Stimulated activated CD8-positive, alpha-beta memory T cell treated with anti-CD3 and anti-CD28 coated beads, Interleukin-12 subunit alpha, Interleukin-12 subunit beta, amount 100 ng/mL, for 4 hours (primary cell): ENCODE measurements at places on chromosomes 11 and 22.

DNA sequence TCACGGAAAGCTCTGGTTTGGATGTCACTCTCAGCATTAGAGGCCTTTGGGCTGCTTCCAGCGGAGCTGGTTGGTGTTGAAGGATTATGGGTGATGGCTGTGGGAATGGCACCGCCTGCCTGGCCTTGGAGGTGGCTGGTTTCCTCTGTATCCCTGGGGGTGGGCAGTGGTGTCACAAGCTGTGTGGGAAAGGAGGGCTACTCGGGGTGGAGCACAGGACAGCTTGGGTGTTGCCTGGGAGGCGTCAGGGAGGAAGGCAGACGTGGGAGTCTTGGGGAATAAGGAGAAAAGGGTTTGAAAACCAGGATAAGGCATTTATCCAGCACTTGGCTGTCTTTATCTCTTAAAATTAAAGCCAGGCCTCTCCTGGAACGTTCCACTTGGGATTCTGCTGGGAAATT, 71.8 kb downstream of the ADAMTS15 start:
- DNase-seq: no peak

DNA sequence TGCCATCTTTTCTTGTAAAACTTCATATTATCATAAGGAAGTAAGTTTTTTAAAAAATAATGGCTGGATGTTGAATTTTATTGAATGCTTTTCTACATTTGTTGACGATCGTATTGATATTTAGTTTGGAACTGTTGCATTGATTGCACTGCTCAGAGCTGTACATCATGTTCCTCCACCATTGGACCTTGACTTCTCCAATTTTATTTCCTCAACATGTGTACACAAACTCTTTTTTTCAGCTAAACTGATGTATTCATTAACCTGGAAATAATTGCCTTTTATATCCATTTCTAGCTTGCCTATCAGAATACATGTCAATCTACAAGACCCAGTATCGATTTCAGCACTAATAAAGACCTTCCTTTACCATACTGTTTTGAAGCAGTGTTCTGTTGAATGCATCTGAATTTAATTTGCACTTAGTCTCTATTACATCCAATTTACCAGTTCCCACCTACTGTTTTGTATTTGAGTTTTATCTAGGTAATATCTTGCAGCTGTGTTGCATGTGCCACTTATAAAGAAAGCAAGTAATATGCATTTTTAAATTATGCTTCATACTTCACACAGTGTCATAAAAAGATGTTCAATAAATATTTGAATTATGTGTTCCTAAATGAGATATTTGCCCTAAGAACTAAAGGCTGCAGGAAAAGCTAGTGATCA, 5.5 kb downstream of the CEP57 start:
- no peak for DNase-seq

GRCh38 chr11:95832763-95833162, 42.5 kb downstream of the CEP57 start:
- DNase-seq: no peak

- no peak for DNase-seq
Measured at GRCh38 chr11:47564933-47565339, 463 bp upstream of the PTPMT1 start.

- DNase-seq: no peak
Measured at GRCh38 chr11:36631774-36632173, 33.7 kb upstream of the RAG2 start.

DNA sequence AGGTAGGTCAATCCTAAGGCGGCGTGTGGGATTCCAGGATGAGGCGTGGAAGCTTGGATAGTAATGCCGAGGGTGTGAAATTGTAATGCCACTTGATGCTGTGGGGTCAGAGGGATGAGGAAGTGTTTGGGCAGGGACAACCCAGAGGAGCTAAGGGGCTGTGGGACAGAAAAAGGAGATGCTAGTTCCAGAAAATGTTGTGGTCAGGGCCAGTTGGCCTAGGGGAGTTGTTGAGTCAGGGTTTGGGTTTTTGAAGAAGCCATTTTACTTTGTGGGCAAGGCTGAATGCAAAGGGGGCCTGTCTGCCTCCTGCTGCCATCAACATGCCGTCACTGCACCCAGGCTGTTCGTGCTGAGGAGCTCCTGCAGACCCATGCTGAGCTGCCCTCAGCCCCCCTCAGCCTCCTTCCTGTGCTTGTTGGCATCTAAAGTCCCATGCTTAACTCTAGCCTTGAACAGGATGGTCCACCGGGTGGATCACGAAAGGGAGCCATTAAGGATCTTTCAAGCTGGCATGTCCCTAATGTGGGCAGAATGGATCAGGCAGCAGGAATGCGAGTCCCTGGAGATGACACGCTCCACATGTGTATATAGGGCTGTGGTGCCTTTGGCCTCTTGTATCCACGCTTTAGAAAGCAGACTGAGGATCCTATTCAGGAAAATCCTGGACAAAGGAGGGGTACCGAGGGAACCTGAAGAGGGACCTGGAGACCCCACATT, 2.1 kb downstream of the C11orf16 start:
- no peak for DNase-seq

DNA sequence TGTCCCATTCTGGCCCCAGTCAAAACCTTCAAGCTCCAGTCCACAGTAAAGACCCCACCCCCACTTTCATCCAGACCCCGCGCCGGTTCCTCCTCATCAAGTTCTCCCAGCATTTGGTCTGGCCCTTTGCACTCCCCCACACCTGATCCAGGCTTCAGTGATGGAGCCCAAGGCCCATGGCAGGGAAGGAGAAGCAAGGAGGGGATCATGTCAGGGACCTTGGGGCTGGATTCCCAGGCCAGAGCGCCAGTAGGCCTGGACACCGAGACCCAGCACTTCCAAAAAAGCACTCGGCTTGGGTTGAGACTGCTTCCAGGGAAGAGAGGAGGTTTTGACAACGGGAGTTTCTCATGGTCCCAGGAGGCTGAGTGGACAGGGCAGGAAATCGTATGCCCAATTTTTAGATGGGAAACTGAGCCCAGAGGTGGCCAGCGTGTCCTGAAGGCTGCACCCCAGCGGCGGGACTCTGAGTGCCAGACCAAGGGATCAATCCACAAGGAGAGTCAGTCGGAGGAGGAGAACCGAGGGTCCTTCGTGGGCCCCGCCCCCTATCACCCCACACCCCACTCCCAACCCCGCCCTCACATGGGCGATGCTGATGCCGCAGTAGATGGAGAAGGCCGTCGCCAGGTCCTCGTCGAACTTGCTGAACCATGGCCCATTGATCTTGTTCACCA, 90.5 kb downstream of the PDE2A start:
- DNase-seq: no peak

- no peak for DNase-seq
Measured at GRCh38 chr11:60809691-60810090, 24.6 kb downstream of the MS4A10 start.

DNA sequence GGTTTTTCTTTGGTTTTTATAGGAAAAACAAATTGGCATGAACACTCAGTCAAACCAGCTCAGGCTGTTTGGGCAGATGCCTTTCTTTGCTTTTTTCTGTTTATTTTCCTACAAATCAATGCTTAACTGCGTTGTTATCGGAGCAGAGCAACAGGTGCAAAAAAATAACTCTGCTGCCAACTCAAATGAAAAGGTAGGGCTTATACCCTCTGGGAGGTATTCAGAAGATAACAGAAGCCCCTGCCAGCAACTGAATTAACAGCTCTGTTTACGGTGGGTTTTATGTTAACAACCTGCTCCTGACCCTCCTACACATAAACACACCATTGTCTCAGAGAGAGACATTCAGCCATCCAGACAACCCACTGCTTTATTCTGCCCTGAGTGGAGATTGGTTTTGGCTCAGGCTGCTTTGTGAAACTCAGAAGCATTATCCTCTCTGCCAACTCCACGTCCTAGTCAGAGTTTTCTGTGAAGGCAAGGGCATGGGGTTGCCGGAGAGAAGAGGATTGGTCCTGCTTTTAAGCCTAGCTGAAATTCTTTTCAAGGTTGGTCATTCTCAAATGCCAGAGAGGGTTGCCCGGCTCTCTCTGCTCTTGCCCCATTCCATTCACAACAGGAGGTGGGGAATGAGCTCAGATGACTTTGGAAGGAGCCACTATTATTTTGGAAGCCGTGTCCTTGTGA, 11.4 kb downstream of the EHF start:
- DNase-seq: no peak

DNA sequence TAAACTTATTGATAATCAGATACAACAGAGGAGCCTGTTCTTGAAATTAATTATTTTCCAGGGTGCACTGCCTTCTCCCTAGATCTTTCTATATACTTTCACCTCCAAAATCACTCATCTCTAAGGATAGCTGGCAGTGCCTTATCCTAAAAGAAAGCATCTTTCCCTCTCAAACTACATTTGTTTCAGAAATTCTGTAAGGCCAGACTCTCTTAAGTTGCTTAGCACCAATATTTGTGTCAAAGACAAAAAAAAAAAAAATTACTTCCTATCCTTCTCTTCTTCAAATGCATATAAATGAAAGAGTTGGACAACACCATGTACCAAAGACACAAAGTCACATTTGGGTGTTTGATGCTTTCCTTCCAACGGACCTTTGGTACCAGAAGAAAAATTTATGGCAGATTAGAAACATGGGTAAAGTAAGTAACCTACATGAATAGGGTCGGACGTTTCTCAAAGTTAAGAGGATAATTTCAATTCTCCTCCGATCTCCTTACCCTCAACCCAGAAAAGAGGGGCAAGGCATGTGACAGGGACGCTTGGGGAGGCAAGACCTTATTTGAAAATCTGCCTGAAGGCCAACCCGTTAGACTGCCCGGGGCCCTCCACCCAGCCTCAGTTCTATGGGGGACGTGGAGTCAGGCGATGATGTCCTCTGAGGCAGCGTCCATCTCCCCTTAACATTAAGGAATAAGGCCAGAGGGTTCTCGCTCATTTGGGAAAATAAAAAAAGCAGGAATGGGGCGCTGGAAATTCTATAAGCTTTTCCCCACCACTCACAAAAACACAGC, 66.3 kb downstream of the ETS1 start:
- DNase-seq: no peak

GRCh38 chr11:117769533-117769932, 27.5 kb downstream of the DSCAML1 start:
- no peak for DNase-seq

- DNase-seq: no peak
Measured at GRCh38 chr11:130473795-130474377, 25.4 kb downstream of the ADAMTS15 start.

DNA sequence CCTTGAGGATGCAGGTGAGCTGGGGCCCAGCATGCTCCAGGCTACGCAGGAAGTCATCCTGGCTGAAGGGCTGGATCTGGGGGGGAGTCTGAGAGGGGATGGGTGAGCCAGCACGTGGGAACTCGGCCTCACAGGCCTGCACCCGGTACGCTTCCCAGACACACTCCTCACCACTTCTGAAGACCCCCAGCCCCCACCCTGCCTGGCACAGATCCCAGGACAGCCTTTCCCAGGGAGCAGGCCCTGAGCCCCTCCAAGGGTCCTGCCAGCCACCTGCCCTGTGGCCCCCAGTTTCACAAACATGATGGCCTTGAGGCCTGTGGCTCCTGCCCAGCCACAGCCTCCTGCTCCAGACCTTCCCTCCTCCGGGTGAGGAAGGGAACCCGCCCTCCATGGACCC, 5.6 kb upstream of the PLXNB2 start:
- DNase-seq: no peak

GRCh38 chr11:112962579-112963367, 1.6 kb downstream of the NCAM1 start:
- no peak for DNase-seq

DNA sequence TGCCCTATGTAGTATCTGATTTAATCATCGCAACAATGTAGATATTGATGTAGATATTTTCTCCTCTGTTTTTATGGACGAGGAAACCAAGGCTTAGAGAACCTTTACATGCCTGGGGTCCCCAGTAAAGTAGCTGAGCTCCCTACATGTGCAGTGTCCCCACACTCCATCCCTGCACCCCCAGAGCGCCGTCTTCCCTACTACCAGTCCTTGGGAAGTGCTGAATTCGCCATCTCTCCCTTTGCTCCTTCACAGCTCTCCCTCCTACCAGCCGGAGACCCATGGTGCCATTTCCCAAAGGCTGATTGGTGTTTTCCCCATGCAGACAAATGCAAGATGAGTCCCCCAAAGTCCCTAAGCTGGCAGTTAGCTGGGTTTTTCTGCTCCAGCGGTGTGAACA, 86.0 kb downstream of the CEP164 start:
- DNase-seq: no peak
